ENCODE measurements at places on chromosomes 4 and X.
A peak's percentile ranks its signal among the peaks of the same experiment; 100 is the strongest.

DNA sequence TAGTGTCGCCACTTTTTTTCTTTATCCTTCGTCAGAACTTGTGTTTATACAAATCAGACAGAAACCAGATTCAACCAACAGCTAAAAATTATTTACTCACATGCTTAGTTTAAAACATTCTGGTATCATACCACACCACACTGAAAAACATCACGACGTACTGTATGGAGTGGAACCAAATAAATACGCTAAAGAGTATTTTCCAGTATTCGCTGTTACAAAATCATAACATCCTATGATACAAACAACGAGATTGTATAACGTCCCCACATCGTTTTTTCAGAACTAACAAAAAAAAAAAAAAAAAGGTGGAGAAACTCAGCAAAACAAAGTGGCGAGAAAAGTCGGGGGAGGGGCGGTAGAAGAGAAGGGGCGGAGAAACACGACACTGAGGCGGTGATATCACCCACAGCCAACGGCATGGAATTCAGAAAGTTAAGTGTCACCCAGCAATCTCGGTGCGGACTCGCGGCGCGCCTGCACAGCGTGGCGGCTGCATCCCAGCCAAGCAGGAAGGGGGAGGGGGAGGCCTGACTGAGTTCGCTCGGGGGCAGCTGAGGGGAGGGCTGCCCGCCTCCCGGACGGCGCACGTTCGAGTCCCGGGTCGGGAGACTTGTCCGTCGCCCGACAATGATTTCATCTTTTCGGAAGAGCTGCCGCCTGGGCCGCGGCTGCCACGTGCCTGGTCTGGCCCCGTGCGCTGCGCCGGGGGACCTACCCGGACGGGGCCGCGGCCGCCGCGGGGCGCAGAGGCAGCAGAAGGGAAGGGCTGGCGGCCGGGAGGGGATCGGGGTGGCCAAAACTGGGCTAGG is 920 bp downstream of the SETD7 start:
- DNase-seq, result peak; percentile 63

GRCh38 chrX:17682259-17682658 is 55.0 kb upstream of the SCML1 start:
- DNase-seq, result no peak

GRCh38 chr4:692771-693554 is 4.0 kb upstream of the SLC49A3 start:
- DNase-seq, result no peak

- no peak for DNase-seq
Measured at GRCh38 chr4:8332038-8332857, 62.7 kb downstream of the HTRA3 start.

DNA sequence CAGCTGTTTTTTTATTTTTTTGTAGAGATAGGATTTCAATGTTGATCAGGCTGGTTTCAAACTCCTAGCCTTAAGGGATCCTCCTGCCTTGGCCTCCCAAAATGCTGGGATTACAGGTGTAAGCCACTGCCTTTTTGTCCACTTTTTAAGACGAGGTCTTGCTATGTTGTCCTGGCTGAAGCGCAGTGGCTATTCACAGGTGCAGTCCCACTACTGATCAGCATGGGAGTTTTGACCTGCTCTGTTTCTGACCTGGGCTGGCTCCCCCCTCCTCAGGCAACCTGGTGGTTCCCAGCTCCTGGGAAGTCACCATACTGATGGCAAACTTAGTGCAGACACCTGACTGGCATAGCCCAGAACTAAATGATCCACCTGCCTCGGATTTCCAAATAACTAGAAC is 2.3 kb upstream of the NSD2 start:
- no peak for DNase-seq

DNA sequence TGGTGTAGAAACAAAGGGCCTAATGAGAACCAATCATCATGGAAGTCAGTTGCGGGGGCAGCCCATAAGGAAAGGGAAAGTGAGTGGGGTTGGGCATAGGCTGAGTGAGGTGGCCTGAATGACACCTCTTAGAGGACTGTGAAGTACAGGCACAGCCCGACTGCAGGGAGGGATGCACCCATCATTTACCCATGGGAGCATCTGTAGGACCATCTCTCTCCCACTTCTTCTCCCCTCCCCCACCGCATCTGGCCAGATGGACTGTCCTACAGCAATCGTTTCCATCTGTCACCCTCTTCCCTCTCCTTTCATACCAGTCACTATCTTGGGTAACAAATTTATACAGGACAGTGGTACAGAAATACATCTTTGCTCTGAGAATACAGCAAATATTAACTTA is 4.2 kb downstream of the STBD1 start:
- no peak for DNase-seq

DNA sequence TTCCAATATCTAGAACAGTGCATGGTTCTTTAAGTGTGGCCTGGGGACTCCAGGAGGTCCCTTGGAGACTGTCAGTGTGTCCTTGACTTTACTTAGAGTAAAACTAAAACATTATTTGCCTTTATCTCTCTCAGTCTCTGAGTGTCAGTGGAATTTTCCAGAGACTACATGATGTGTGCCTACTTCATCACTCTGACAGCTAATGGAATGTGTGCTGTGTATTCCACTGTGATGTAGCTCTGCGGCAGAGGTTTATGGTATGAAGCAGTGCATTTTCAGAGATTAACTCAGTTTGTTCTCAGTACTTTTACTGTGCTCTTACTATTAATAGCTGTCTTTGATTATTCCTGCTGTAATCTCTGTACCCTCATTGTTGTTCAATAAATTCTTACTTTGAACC is 85.6 kb downstream of the MANBA start:
- no peak for DNase-seq

- no peak for DNase-seq
Measured at GRCh38 chrX:24332878-24333277, 19.0 kb upstream of the SUPT20HL2 start.

- no peak for DNase-seq
Measured at GRCh38 chrX:111759686-111760085, 78.7 kb downstream of the ALG13 start.

DNA sequence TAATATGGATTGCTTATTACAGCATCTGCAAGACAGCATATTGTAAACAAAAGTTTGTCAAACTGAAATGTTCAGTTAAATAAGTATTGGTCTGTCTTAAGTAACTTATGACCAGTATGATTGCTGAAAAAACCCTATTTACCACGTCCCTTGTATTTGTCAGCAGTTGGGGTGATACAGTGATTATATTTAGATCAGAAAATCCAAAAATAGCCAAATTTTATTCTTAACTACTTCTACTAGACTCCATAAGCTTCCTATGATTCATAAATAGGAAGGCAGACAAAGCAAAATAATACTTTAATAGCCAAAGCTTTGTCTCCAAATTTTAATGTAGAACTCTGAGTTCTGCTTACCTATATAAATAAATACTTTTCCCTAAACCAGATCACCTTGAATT is 45.3 kb downstream of the TBCK start:
- DNase-seq, result no peak

- peak; percentile 94 for DNase-seq
Measured at GRCh38 chr4:2800691-2801596, 8.1 kb downstream of the SH3BP2 start.

All from hypothalamus (tissue), 51 donors.